GDM1 (cell line): ENCODE measurements at places on chromosomes 5 and 9.

DNA sequence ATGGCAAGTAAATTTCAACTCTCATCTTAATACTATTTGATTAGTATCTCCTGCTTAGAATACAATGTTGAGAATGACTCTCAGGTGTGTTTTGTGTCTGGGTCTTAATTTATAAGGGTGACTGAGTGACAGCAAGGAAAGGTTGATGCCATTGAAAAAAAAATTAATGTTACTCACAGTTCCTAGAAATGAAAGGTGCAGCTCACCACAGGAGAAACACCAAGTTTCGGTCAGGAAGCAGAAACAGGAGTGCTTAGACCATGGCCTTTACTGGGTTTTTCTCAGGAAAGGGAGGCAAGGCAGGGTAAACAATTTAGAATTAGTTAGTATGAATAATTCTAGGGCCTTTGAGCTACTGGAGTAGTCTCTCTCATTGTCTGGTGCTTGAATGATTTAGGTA is 159.2 kb upstream of the C9orf72 start:
- DNase-seq = no peak

DNA sequence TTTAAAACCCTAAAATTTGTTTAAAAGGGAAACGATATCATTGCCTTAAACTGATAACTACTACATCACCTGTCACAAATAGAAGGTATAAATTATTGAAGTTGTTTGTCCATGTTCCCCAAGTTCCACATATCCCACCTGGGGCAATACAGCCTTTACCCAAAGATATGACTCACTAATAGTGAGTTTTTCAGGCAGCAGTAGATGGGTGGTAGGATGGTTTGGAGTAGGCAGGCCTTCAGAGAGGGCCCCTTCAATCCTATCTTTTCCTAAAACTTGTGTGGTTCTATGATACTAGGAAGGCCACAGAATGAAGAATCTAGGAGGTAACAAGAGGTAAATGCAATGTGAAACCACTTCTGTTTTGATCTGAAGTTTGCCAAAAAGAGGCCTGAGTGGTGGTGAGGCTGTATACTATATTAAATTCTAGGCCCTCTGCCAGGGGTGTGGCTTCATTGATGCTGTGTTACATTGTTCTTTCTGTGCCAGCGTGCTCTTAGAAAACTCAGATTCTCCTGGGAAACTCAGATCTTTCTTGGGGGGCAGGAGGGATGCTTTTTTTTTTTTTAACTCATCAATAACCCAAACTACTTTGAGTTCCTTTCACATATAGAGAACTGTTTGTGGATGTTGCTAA is 7.2 kb downstream of the CYSTM1 start:
- DNase-seq = no peak

DNA sequence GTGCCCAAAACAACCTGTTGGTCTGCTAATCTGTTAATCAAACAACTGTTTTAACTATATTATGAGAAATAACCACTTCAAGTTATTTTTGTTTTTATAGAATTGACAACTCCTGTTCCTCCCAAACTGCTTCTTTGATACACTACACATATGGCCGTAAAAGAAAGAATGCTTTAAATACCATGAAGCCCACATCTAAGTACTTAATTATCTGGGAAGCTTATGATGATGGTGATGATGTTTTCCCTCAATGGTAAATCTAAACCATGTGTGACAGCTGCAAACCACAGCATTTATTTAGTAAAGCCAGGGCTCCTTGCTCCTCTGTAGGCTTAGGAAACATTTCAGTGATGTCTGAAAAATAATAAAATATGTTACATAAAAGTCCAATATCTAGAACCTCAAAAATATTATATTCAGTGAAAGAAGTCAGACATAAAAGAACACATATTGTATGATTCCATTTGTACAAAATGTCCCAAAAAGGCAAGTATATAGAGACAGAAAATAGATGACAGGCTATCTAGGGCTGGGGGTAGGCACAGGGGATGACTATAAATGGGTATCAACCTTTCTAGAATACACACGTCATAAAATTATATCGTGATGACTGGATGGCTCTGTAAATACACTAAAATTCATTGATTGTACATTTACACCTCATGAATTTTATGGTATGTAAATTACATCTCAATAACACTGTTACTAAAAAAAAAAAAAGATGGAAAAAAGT is 154.1 kb downstream of the EFNA5 start:
- DNase-seq = no peak

GRCh38 chr9:78248635-78249034 is 12.8 kb downstream of the CEP78 start:
- DNase-seq = no peak

DNA sequence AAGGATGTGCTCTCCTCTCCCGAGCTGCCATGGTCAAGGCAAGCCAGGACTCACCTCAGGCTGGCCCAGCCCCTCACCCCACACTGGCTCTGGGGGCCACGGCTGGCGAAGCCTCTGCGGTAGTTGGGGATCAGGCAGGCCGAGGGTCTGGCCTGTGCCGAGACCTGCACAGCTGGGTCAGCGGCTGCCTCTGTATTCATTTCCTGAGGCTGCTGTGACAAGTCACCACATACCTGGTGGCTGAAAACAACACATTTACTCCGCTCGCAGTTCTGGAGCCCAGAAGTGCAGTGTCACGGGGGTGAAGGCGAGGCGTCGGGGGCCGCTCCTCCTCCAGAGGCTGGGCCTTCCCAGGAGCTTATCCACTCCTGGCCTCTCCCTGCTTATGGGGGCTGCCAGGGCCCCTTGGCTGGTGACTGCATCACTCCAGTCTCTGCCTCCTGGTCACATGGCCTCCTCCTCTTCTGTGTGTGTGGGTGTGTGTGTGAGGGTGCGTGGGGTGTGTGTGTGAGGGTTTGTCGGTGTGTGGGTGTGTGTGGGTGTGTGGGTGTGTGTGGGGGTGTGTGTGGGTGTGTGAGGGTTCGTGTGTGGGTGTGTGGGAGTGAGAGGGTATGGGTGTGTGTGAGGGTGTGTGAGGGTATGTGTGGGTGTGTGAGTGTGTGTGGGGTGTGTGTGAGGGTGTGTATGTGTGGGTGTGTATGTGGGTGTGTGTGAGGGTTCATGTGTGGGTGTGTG is 3.2 kb upstream of the SCGB3A1 start:
- no peak for DNase-seq

DNA sequence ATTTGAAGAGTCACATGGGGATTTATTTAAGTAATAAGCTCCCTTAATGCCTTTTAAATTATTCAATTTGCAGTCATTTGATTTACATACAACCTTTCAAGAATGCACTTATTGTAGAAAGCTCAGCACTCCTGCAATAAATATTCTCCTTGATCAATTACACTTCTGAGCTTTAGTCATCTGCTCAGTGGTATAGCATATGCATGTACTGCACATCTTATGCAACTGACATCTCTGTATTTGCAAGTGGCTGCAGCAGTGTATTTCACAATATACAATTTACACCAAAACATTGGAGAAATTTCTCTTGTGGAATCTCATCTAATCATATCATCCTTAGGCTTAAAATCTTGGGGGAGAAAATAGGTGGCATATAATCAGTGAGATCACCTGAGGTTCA is 325.7 kb downstream of the SLF1 start:
- DNase-seq = no peak
